Cortex of kidney (tissue), 1 donor: ENCODE measurements at places on chromosomes 2 and 18.

DNA sequence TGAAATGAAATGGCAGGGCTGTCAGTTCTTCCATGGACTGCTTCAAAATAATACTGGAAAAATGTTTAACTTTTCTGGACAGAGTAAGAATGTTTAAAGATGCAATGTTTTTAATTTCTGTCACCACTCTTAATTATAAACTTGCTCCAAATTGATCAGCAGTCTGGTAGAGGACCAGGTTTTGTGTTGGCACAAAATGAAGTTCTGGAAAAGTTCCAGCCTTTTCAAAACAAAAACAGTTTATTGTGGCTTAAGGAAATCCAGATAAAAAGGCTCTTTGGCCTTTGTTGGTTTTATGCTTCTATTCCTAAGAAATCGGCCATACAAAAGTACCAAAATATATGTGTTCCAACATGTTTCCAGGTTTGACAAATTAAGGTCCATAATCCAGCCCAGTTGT is 48.8 kb downstream of the PTRHD1 start:
- DNase-seq = no peak

GRCh38 chr2:141200191-141200590 is 930.6 kb downstream of the LRP1B start:
- no peak for DNase-seq

DNA sequence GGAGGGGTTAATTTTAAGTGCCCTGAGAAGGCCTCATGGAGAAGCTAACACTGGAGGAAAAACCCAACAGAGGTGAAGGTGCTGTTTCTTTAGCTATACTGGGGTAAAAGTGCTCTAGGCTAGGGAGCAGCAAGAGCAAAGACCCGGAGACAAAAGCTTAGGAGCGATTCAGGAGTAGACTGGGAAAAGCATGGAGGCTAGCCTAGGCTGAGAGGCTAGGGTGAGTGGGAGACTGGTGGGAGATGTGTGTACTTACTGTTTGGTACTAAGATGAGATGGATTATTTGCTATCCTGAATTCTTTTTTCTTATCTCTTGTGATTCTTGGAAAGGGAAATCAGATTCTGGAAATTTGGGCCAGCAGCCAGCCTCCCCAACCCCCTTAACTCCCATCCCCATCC is 2.0 kb downstream of the GIGYF2 start:
- DNase-seq = no peak

DNA sequence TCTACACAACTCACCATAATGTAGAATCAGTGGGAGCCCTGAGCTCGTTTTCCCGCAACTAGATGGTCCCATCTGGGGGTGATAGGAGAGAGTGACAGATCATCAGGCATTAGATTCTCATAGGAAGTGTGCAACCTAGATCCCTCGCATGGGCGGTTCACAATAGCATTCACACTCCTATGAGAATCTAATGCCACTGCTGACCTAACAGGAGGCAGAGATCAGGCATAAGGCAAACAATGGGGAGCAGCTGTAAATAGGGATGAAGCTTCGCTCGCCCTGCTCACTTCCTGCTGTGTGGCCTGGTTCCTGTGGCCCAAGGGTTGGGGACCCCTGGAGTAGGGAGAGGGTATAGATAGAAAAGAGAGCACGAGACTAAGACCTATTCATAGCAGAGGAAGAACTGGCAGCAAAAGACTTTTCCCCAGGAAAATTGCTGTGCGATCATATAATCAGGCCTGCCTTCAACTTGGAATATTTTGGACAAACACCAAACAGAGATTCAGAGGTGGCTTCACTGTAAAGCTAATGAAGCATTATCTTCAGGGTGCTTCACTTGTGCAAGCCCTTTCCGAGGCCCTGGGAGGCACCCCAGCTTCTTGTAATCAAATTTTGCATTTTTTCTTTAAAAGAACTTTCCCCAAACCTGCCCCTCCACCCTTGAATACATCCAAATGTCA is 29.0 kb upstream of the ATL2 start:
- DNase-seq = no peak

DNA sequence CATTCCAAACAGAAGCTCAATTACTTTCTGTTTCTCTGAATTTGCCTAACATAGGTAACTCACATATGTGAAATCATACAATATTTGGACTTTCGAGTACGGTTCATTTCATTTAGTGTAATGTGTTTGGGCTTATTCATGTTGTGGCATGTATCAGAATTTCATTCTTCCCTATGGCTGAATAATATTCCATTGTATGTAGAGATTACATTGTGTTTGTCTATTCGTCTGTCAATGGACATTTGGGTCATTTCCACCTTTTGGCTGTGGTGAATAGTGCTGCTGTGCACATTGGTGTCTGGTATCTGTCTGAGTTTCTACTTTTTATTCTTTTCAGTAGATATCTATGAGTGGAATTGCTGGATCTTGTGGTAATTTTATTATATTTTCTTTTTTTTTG is 43.9 kb downstream of the LBH start:
- no peak for DNase-seq

GRCh38 chr2:145146691-145147090 is 626.8 kb upstream of the ZEB2 start:
- DNase-seq = no peak
